Activated CD4-positive, alpha-beta T cell treated with anti-CD3 and anti-CD28 coated beads, Interleukin-2, amount 50 U/mL, for 48 hours (primary cell): ENCODE measurements at places on chromosomes 7 and 10.
A peak's percentile ranks its signal among the peaks of the same experiment; 100 is the strongest.

DNA sequence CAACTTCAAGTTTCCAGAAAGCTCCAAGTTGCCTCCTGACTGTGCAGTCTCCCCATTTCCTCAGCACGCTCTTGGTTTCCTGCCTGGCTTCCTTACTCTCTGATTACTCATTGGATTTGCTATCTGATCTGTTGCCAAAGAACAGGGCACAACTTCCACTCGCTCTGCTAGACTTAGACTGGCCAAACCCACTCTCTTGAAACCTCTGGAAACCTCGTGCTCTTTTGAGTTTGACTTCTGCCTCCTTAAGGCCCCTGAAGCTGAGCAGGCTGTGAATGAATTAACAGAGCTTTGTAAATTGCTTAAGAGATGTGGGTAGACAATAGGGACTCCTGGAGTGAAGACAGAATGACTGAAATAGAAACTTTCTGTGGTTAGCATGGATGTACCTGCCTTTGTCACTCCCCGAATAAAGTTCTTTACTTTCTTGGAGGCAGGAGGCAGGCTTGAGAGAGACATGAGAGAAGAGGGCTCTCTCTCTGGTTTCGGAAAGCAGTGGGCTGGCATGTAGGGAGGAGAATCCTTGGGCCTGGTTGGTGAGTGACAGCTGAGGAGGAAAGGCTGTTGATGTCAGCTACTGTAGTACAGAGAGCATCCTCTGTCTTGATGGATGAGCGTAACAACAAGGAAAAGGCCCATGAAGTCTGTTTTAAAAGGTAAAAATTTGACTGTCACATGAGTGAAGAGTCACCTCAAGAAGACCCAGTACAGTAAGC is 70.8 kb downstream of the CHN2 start:
- DNase-seq = no peak

GRCh38 chr7:18849130-18849529 is 268.3 kb downstream of the TWIST1 start:
- DNase-seq = no peak

GRCh38 chr7:45986355-45987298 is 65.6 kb upstream of the IGFBP3 start:
- DNase-seq = no peak

- no peak for DNase-seq
Observed at GRCh38 chr7:104341546-104341945, 13.1 kb downstream of the LHFPL3 start.

DNA sequence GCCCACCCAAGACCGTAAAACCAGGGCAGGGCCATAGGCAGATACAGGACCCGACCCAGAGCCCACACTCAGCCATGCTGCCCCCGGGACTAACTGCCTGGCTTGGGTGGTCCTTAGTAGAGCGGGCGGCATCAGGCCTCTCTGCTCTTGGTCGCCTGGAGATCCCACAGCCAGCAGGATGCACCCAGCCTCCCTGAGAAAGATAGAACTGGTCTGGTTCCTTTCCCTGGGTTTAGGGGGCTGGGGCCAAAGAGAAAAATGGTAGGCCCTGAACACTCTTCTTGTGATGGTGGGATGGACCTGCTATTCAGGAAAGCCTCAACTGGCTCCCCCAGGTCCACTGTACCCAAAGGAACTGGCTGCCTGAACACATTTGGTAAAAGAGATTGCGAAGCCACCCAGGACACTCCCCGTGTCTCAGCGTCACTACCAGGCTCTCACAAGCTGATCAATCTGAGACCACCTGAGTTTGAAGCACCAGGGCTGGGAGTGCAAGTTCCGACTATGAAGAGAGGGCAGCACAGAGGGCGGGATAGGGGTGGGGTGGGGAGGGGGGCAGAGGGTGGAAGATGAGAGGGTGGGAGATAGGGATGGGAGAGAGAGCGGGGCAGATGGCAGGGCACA is 591.5 kb downstream of the DNAJB6 start:
- DNase-seq = no peak

- DNase-seq = no peak
Observed at GRCh38 chr7:36945612-36946400, 221.5 kb upstream of the AOAH start.

- no peak for DNase-seq
Observed at GRCh38 chr10:76001019-76001418, 569.6 kb downstream of the LRMDA start.

GRCh38 chr10:101217450-101218281 is 11.6 kb downstream of the LBX1 start:
- DNase-seq = no peak

DNA sequence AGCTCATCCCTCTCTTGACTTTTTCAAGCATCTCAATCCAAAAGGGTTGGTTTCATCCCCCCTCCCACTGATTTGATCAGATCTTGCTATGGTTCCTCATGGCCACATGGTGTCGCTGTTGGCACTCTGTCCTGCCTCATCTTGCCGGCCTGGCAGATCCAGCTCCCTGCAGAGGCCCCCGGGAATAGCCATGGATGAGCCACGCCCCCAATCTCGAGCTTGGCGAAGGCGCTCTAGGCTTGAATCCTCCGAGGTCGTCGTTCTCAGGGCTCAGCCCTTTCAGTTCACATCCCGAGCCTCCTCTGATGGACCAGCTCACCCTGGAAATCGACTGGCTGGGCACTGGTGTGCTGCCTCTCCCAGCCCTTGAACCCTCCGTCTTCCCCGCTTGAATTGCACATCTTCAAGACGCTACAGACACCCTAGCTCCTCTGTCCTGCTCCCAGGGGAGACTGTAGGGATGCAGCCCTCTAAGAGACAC is 628.7 kb downstream of the TYW1 start:
- peak; percentile 14 for DNase-seq

DNA sequence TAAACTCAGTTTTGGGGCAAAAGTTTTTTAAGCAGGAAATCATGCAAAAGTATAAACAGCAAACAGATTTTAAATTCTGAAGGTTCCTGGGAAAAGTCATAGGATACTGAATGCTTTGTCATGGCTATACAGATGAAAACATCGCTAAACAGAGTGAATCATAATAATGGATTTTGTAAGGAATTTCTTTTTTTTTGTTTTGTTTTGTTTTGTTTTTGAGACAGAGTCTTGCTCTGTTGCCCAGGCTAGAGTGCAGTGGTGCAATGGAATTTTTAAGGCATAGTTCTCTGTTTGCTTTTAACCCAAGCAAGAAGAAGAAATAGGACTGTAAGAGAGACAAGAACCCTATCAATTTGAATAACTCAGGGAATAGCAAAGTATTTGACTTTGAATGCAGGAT is 285.3 kb downstream of the NRG3 start:
- no peak for DNase-seq

- DNase-seq = no peak
Observed at GRCh38 chr10:128661404-128662197, 535.4 kb upstream of the MKI67 start.
